ENCODE measurements at places on chromosomes 5 and 9.
A peak's percentile ranks its signal among the peaks of the same experiment; 100 is the strongest.

DNA sequence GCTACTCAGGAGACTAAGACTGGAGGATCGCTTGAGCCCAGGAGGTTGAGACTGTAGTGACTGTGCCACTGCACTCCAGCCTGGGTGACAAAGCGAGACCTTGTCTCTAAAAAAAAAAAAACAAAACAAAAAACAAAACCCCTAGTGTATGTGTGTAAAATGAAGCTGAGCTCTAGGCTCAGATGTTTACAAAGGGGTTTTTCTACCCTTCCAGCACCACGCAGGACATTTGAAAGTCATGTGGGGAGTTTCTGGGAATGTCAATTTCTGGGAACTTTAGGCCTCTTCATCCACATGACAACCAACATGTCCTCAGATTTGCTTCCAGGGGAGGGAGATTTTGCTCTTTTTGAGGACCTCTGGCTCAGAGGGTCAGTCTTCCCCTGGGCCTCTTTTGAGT is 42.4 kb upstream of the AIF1L start:
- DNase-seq, result no peak

DNA sequence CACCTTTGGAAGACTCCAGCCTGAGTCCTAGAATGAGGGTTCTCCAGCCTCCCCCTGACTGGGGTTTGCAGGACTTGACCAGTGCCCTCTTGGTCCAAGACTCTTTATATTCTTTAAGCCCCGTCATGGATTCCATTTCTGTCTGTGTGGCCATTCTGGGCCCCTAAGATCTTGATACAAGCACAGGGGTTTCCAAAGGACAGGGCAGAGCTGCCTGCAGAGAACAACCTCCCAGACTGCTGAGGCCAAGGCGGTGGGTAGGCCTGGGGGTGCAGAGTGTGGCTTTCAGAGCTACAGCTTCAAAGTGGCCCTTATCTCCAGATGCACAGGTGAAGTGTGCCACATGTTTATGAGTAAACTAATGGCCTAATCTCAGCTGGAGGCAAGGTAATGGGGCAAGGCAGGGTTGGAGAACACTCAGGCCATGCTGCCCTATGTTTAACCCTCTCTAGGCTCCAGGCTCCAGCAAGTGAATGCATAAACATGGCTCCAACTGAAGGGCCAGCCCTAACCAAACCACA is 32.1 kb downstream of the FOXI1 start:
- no peak for DNase-seq

DNA sequence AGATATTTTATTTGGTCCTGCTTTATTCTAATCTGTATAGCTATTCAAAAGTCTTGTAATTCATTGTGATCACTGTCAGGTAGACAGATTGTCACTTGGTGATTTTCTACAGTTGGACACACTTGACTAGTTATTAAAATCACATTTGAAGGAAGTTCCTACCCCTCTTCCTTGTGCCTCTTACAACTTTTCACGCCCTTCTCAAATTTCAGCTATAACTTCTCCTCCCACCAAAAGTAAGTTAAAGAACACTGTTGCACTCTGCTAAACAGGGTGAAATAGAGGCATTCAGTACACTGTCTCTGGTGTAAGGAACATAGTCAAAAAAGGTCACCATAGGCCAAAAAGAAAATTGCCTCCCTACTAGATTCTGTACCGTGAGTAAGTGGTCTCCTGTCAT is 142.1 kb upstream of the POU5F2 start:
- no peak for DNase-seq

GRCh38 chr5:172043865-172044264 is 37.4 kb upstream of the FBXW11 start:
- no peak for DNase-seq

DNA sequence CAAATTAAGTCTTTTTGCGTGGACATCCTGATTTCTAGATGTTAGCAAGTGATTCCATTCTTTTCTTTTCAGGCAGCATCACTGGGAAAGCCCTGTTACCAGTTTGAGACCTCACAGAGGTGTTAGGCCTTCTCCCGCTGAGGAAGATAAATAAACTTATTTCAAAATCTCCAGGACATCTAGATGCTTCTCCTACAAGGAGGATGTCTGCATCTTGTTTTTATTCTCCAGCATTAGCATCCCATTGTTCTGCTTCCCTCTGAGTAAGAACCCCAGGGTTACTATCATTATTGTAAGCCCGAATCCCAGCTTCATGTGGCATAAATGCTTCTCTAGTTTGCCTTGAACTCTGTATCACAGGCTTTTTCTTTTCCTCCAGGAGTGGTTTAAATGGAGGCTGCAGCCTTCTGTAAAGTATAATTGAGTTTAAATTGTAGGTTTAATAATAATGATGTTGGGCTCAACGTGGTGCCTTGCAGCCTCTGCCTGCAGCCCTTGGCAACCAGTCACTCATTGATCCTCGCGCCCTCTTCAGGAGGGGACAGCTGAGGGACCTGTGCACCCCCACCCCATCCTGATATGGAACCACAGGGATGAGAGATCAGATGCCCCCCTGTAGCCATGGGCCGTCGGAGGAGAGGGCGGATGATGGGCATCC is 114.9 kb downstream of the PDZD2 start:
- no peak for DNase-seq

DNA sequence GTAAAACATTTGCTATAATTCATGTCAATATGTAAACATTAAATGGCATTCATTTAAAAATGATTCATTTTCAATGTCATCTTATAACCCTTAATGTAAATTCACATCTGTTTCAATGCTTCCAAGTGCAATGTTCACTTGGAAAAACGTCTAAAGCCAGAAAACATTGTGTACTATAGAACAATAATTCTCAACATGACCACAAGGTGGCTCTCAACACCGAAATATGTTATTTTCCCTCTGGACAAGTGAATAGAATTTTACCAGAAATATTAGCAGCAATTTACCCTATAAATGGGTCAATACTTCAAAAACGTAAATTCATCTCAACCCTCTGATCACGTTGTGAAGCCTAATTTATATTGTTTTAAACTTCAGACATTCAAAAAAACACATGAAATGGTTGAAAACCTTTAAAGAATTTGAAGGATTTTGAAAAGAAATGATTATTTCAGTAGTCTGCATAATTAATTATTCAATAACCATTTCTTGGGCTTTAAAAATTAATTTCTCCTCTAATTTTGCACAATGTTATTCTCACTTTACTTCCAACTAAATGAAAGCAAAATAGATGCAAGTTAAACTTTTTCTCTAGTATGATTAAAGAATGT is 11.0 kb downstream of the CDH10 start:
- peak; percentile 8 for DNase-seq
